ENCODE measurements at places on chromosomes 1 and 21.

- peak; percentile 80 for DNase-seq
Measured at GRCh38 chr1:161080441-161081405, 8.6 kb downstream of the NECTIN4 start.

DNA sequence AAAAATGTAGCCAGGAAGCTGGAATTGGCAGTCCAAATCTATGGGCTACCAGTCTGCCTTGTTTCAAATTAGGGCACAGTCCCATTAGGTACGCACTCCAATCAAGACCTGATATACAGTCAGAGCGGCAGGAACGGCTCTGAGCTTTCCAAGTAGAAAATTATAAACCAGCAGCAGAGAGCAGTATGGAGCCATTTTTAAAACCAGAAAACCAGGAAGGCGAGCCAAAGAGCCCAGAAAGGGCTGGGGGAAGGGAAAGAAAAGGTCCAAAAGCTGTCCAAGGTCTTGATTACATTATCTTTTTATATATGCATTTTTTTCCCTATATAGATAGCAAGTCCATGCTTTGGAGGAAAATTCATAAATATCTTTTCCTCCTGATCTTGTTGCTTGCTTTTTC is 719.0 kb downstream of the RWDD3 start:
- peak; percentile 55 for DNase-seq

GRCh38 chr1:31855038-31855845 is 39.4 kb upstream of the SPOCD1 start:
- peak; percentile 71 for DNase-seq

GRCh38 chr1:50523548-50523947 is 100.3 kb upstream of the DMRTA2 start:
- DNase-seq, result no peak

DNA sequence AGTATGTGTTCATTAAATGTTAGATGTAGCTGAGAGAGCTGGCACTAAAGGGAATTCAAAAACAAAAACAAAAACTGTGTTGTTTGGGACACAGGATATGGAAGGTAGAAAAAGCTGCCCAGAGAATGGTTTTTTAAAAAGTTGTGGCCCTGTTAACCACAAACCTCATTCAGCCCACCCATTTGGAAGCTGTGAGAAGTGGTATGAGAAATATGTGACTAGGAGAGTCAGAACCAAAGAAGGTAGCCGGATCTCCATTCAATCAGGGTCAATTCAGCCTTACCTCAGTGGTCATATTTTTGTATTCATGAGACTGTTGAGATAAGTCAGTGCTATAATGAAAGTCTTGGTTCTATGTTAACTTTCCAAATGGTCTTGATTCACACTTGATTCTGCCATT is 29.8 kb upstream of the CACYBP start:
- DNase-seq, result no peak

GRCh38 chr1:172599912-172600311 is 59.0 kb upstream of the FASLG start:
- DNase-seq, result no peak

GRCh38 chr1:223815865-223816264 is 29.9 kb downstream of the TP53BP2 start:
- DNase-seq, result peak; percentile 43

GRCh38 chr1:227392984-227393764 is 74.9 kb upstream of the CDC42BPA start:
- no peak for DNase-seq

GRCh38 chr1:244370060-244370637 is 81.6 kb downstream of the ADSS2 start:
- DNase-seq, result no peak

DNA sequence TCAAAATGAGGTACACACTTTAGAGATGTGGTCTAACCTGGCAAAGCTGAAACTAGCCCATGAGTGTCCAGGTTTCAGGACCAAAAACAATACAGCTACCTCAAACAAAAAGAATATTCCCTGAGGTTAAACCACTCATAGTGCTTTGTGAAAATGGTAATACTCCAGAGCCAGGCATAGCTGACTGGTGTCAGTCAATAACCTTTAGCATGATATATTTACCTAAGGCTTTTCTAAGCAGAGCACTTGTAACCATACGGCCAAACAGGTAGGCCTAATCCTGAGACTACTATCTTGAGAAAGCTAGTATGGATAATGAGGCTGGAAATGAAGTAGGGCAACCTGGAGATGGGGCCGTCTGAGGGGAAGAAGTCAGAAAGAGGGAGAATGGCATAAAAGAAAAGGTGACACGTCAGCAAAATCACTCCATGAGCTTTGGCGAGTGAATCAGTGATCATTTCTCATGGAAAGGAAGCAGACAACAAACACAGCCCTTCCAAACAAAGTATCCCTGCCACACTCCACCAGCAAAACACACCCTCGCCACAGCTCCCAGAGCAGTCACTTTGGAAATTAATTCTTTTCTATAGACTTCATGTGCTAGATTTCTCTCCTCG is 1.7 kb upstream of the LRRC52 start:
- DNase-seq, result no peak

DNA sequence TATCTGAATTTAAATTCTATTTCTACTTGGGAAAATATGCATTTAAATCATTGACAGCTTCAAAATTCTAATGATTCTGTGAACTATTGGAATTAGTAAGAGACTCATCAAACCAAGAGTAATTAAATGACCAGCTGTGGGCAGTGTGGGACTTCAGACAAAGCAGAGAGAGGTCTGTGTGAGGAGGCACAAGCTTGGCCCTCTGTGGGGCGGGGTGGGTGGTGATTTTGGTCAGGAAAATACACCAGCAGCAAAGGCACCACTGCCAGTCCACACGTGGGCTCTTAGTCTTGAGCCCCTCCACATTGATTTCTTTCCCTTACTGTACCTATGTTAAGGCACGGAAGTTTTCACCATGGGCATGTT is 39.2 kb upstream of the RAB4A start:
- DNase-seq, result no peak

DNA sequence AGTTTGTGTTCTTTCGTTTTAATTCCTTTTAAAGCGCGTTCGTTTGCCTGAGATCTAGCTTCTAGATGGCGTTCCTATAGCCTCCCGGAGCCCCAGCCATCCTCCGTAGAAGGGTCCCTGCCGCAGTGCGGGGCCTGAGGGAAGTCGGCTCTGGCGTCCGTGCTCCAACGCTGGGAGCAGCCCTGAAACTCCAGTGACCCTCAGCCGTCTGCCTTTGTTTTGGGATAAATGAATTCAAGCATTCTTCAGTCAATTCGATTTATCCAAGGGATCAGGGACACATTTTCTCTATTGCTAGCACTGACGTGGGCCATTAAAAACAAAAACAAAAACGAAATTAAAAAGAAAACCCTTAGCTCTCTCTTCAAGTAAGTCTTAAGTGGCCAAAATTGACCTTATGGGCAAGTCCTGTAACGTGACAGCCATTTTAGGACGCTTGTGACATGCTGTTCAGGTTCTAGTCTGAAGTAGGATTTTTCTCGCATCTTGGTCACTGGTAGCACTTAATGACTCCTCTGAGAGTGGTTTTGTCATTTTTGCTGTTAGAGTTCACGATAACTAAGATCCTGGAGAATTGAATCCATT is 742 bp upstream of the HSPA13 start:
- peak; percentile 60 for DNase-seq

GRCh38 chr1:107559881-107560280 is 405.1 kb downstream of the VAV3 start:
- peak; percentile 57 for DNase-seq

Measured in GM23248 (cell line).